ENCODE measurements at places on chromosomes 13 and 19. TPM values are rescaled to one million over a fixed set of nuclear protein-coding genes. Genes with fewer than 3 reads are reported as not detected.

DNA sequence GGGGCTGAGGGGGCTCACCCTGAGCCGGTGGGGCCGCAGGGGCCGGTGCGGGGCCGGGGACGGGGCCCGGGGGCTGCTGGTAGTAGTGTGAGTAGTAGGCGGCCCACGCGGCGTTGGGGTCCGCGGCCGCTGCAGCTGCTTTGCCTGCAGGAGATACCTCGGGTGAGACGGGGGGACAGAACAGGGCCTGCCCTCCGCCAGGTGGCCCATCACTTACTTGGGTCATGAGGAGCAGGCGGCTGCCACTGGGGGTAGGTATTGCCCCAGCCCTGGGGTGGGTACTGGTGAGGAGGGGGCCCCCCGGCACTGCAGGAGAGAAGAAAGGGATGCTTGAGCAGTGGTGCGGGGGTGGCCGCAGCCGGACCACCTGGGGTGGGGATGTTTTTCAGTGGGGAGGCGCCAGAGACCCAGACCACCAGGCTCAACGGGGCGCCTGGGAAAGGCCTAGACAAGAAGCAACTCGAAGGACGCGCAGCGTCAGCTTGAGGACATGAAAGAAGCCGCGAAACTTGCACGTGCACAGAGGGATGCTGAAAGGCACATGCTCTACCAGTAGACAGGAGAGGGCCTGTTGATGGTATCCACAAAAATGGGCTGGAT lies 8.9 kb downstream of the KHSRP start:
- no peak for DNase-seq

Gene MUC16
- polyA plus RNA-seq: not detected

Gene FGF21
- polyA plus RNA-seq: not detected

DNA sequence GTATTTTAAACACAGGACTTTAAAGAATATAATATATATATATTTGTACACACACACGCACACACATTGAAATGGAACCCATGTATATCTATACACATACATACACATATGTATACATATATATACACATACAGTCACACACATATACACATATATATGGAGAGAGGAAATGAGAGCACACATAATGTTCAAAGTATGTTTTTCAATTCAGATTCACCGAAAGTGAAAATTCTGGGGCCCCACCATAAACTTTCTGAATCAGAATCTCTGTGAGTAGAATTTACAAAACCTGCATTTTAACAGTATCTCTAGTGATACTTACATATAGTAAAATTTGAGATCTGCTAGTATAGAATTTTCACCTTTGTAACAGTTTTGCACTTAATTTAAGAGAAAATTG lies 60.4 kb upstream of the OBI1 start:
- no peak for DNase-seq

- DNase-seq: no peak
Measured at GRCh38 chr19:15288146-15288963, 44.0 kb downstream of the BRD4 start.

Gene CLASRP
- 19.0 TPM for polyA plus RNA-seq

GRCh38 chr13:43544011-43544410 lies 242.8 kb downstream of the ENOX1 start:
- DNase-seq: no peak
